T-helper 17 cell (primary cell): ENCODE measurements at places on chromosomes 12 and 14. TPM values are rescaled to one million over a fixed set of nuclear protein-coding genes. Genes with fewer than 3 reads are reported as not detected.

The OGFOD2 gene
- total RNA-seq: 17.9 TPM

DNA sequence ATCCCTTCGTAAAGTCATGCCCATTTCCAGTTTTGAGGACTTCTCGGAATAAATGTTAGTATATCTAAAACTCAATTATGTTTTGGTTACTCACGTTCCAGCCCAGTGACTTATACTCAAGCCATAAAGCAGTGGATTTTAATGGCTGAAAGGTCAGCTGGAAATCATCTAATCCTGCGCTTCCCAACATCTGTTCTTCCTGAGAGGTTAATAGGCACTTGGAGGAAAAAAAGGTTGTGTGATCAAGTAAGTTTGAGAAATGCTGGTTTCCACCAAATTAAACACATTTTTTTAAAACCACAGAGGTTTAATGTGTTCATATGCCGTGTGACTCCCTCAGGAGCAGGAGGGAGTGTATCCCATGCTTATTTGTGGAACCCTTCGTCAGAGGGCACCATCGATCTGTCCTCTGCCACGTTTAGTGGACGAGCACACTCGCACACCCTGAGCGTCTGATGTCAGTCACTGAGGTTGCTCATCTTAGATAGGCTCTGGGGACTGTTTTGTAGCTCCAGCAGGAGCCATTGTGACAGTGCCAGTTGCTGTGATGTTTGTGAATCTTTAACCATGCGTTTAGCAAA, 41.4 kb downstream of the FBXL14 start:
- DNase-seq: no peak

DNA sequence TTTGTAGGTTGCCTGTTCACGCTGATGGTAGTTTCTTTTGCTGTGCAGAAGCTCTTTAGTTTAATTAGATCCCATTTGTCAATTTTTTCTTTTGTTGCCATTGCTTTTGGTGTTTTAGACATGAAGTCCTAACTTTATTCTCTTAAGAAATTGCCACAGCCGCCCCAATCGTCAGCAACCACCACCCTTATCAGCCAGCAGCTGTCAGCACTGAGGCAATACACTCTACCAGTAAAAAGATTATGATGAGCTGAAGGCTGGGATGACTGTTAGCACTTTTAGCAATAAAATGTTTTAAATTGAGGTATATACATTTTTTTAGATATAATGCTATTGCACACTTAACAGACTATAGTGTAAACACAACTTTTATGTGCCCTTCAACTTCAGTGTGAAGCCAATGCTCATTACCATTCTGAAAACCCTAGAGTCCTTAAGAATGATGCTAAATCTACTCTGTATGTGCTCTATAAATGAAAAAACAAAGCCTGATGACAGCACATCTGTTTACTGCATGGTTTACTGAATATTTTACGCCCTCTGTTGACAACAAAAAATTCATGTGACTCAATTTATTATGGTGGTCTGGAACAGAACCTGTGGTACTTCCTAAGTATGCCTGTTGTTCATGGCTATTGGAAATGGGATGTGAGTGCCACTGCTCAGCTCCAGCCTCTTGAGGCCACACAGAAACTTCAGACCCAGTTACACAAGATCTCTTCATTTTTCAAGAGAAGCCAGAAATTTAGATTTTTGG, 197.4 kb downstream of the DUSP6 start:
- DNase-seq: no peak

GRCh38 chr14:96252323-96252998, 3.5 kb upstream of the BDKRB1 start:
- no peak for DNase-seq

The KRT6C gene
- total RNA-seq: not detected

DNA sequence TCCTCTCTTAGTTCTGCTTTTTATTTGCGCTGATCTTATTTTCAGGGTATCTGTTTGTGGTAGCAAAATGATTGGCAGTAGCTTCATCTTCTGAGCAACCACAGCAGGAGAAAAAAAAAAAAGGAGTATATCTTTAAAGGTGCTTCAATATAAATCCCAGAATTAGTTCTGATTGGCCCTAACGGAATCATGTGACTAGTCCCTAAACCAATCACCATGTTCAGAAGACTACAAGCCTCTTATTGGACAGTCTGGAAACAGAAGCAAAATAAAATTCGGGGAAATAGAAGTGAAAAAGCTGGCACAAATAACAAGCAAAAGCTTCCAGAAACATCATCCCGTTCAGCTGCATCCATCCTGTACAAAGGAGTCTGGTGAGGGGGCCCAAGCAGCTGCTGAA, 49.9 kb upstream of the PTPRO start:
- DNase-seq: no peak

The TAS2R20 gene
- 1.7 TPM for total RNA-seq

The IQSEC3 gene
- 0.60 TPM for total RNA-seq

GRCh38 chr12:108016022-108016564, 113.0 kb upstream of the WSCD2 start:
- no peak for DNase-seq

The CPNE6 gene
- not detected for total RNA-seq

The COQ5 gene
- total RNA-seq: 11.7 TPM

GRCh38 chr14:67513631-67514108, 19.4 kb upstream of the PLEKHH1 start:
- no peak for DNase-seq

DNA sequence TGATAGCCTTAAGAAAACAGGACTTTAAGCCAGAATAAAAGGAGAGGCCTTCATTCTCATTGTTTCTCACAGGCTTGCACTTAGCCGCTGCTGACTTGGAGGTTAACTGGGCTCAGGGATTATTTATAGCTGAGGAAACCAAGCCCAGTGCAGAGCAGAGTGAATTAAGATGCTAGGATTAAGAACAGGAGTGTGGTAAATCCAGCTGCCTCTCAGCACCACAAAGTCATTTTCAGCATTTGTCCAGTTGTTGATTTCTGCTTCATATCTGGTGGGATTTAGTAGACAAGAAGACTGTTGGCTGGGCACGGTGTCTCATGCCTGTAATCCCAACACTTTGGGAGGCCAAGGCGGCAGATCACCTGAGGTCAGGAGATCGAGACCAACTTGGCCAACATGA, 14.3 kb upstream of the KRT73 start:
- no peak for DNase-seq

- no peak for DNase-seq
Measured at GRCh38 chr12:71589478-71589881, 74.2 kb downstream of the ZFC3H1 start.

GRCh38 chr14:99117671-99118045, 154.3 kb downstream of the BCL11B start:
- DNase-seq: no peak

The DPPA3 gene
- total RNA-seq: not detected

GRCh38 chr12:52226446-52226845, 6.6 kb upstream of the KRT7 start:
- DNase-seq: no peak

DNA sequence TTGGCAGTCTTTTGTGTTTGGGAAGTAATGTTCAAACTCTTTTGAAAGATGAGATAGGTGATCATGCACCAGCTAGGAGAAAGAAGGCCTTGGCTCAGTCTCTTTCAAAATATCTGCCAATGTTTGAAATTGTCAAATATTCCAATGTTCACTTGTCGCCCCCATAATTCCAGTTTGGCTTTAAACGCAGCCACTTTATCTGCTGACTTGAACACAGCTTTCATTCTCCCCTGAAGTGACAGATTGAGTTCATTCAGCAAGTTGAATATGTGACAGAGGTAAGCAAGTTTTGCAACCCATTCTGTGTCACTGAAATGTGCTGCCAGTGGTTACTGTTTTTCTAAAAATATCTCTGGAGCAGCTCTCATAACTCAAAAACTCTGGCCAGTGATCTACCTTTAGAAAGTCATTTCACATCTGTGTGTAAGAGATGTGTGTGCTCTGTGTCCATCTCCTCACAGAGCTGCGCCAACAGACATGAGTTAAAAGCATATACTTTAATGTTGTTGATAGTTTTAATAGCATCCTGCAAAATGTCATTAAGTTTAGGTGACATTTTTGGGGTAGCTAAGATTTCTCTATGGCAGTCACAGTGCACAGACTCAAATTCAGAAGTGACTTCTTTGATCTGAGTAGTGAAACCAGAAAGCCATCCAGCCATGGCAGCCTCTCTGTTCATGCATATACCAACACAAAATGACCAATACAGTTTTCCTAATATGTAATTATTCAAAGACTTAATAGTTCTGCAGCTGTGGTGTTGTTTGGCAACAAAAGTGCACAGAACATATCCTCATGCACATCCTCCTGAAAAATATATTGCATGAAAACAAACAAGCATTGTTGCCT, 614.3 kb upstream of the MIS18BP1 start:
- DNase-seq: no peak

The NGB gene
- total RNA-seq: not detected

The PTPRR gene
- not detected for total RNA-seq

DNA sequence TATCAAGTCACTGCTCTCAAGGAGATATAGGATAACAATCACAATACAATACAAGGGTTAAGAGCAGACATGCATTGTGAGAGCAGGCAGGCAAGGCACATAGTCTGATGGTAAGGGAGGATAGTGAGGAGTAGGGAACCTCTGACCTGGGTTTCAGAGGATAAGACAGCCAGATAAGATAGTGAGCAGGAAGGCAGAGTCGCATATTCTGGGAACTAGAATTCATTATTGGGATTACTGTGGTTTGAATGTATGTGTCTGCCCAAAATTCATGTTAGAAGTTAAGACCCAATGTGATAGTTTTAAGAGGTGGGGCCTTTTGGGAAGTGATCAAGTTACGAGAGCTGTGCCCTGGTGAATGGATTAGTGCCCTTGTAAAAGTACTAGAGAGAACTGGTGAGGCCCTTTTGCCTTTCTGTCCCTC, 14.4 kb upstream of the ATF1 start:
- no peak for DNase-seq

The CACNA2D4 gene
- total RNA-seq: 25.2 TPM

- no peak for DNase-seq
Measured at GRCh38 chr12:50647479-50647878, 116.4 kb upstream of the ATF1 start.

The NKX2-1 gene
- not detected for total RNA-seq

- no peak for DNase-seq
Measured at GRCh38 chr12:96250119-96250685, 56.0 kb downstream of the ELK3 start.

DNA sequence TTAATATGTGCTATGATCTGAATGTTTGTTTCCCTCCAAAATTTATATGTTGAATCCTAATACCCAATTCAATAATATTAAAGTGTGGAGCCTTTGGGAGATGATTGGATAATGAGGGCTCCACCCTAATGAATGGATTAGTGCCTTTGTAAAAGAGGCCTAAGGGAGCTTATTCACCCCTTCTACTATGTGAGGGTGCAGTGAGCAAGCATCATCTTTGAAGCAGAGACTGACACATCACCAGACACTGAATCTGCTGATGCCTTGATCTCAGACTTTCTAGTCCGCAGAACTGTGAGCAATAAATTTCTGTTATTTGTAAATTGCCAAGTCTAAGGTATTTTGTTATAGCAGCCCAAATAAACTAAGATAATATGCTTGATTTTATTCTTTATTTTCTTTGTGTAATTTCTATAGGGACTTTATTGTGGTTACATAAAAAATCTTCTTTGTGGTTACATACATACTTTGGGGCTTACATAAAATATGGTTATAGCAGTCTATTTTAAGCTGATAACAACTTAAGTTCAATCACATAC, 131.1 kb upstream of the SLC38A2 start:
- no peak for DNase-seq

DNA sequence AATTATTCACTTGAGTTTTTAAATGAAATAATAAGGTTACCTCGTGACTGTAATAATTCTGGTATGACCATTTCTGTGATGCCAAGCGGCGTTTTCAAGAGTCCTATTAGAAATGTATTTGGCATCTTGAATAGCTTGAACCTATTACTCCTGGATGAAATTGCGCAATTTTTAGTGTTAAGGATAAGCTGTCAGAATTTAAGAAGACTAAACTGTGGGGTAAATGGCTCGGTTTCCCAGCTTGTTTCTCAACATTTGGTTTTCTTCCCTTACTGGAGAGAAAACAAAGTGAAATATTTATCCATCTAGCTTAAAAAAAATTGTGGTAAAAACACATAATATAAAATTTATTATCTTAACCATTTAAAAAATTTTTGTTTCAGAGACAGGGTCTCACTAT, 26.8 kb downstream of the PCNX1 start:
- no peak for DNase-seq

DNA sequence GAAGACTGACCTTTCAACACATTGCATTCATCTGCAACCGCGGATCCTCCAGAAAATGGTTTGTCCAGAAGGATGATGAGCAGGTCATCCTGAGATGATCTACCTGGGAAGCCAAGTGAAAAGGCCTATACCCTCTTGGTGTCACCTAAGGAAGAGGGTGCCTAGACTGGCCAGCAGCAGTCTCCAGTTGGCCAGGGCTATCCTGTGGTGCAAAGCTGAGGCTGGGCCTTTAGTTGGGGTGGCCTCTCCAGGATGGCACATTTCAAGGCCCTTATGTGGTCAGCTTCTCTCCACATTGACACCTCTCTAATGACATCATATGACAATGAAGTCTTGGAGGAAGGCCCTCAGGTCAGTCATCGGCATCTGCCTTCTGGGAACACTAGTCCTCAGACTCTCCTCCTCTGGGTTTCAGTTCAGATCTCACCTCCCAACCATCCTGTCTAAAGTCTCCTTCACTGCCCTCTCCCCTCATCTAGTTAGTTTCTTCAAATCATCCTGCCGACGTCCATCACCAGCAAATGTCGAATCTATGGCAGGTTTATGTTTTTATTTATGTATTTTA, 3.3 kb upstream of the SLC22A17 start:
- DNase-seq: no peak

The TMPRSS12 gene
- total RNA-seq: not detected

GRCh38 chr14:51454351-51454750, 197.4 kb upstream of the FRMD6 start:
- DNase-seq: no peak

- DNase-seq: no peak
Measured at GRCh38 chr12:100554608-100555077, 18.8 kb upstream of the GAS2L3 start.

- DNase-seq: no peak
Measured at GRCh38 chr14:71651228-71651627, 281.0 kb upstream of the RGS6 start.

- no peak for DNase-seq
Measured at GRCh38 chr12:1262011-1262410, 271.0 kb downstream of the ERC1 start.

- no peak for DNase-seq
Measured at GRCh38 chr14:73248108-73248868, 11.0 kb downstream of the PAPLN start.

DNA sequence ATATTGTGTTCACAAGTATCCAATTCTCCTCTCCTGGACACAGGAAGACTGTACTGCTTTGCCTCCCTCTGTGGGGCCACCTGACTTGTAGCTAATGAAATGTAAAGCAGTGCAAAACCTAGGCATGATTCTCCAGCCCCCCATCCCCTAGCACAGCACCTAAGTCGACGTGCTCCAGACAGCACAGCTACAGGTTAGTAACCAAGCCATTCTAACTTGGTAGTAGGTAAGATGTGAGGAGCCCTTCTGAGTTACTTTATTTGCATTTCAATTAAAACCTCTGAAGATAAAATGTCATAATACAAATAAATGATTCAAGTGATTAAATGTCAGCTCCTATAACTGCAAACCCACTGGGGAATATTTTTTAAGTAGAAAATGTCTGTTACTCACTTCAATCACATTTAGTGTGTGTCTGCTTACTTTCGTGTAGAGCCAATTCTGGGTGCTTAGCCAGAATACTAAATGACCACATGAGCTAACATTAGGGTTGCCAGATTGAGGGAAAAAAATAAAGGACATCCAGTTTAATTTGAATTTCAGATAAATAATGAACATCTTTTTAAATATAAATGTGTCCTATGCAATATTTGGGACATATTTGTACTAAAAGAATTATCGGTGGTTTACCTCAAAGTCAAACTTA, 64.8 kb upstream of the HIF1A start:
- no peak for DNase-seq

The KRT72 gene
- total RNA-seq: 1.6 TPM

GRCh38 chr12:77113971-77114370, 48.6 kb upstream of the E2F7 start:
- no peak for DNase-seq
